ENCODE measurements at places on chromosomes 5 and 9.

DNA sequence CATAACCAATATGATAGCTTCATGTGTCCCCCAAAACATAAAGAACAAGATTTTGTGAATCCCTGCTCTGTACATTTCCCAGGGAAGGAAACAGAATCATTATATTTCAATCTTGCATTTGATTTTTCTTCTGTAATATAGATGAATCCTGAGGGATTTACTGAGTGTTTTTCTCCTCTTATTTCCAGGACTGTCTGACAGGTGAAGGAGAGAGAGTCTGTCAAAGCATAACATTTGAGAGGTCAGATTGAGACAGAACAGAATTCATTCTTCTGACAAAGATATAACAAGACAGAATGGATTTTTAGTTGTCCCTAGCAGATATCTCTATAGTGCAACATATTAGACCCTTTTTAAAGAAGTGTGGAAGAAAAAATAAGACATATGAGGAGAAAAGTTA lies 354.5 kb upstream of the IZUMO3 start:
- no peak for DNase-seq

DNA sequence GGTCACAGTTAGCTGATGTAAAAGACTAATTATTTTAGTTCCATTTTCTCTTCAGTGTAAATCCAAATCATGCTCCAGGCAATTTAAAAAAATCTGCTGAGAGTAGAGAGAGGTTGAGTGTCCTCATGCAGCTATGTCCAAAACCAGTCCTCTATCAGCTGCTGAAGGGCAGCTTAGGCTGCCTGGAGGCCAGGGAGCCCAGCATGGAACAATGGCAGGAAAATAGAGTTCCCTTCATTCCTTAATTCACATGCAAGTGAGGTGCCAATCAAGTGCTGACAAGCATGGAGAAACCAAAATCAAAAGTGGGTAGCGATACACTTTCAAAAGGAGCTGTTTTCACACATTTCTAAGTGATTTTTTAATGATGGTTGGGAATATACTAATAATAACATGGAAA lies 78.3 kb upstream of the POU5F2 start:
- DNase-seq = no peak

- DNase-seq = peak; percentile 91
Observed at GRCh38 chr9:133474215-133474614, 4.7 kb downstream of the SLC2A6 start.

GRCh38 chr5:75435096-75435495 lies 76.3 kb downstream of the CERT1 start:
- no peak for DNase-seq

DNA sequence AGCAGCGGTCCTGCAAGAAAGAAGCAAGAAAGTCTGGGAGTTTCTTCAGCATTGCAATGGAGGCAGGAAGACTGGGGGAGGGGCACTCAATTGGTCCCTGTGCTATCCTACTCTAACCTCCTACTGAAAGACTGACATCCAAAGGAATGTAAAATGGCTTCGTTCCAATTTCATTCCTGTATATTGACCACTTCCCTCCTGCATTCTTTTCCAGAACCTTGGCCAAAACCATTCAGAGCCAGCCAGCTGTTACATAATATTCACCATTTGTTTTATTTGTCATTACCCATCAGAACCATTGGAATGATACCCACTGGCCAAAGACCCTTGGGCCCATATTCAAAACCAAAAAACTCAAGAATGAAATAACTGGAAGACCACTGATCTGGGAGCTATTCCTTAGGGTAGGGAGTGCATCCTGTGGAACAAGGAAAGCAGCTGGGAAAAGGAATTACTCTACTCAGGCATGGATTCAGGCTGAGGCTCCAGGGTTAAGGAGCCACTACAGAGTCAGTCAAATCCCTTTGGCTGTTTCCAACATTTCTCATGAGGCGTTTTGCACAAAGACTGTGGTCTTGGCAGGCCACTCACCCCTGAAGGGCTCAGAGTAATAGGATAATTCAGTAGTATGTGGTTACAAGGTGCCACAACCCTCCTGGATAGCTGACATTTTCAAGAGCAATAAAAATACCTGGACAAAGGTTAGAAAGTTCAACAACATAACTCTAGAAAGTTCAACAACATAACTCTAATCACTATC lies 148.7 kb upstream of the SLC1A3 start:
- no peak for DNase-seq

DNA sequence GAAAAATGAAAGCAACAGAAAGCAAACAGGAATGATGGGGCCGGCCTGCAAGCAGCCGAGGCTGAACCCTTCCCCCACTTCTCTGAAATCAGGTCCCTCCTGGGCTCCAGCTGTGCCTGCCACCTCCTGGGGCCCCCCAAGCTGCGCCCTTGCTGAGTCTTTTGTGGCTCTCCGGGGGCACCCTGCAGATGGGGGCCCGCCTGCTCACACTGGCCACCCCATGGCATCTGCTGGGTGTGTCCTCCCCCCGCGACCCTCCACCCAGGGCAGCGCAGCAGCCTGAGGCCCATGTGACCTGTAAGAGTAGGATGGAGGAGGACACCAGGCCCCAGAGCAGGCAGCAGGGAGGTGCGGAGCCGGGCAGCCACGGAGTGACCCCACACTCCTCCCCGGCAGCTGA lies 5.7 kb downstream of the GPSM1 start:
- no peak for DNase-seq

DNA sequence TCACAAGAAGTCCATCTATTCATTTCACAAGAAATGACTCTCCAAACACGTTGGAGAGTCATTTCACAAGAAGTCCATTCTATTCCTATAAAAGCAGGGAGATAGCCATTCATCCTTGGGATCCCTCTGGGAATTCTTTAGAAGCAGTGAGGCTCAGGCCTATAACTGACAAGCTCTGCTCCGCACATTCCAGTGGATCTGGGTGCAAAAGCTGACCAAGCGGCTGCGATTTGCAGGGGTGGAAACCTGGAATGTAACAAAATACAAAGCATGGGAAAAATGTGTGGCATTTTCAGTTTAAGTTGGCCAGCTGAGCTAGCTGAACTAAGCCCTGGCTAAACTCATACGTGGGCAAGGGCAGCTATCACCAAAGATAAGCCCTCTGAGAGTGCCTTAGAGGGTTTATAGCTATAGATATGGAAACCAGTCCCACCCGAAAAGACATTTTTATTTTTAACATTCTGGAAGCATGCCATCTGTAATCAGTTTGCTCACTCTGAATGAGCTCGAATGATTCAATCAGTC lies 8.7 kb downstream of the TAS2R1 start:
- no peak for DNase-seq

- DNase-seq = no peak
Observed at GRCh38 chr9:86828631-86829030, 118.7 kb downstream of the GAS1 start.

- no peak for DNase-seq
Observed at GRCh38 chr9:116724123-116724522, 37.0 kb downstream of the TRIM32 start.

DNA sequence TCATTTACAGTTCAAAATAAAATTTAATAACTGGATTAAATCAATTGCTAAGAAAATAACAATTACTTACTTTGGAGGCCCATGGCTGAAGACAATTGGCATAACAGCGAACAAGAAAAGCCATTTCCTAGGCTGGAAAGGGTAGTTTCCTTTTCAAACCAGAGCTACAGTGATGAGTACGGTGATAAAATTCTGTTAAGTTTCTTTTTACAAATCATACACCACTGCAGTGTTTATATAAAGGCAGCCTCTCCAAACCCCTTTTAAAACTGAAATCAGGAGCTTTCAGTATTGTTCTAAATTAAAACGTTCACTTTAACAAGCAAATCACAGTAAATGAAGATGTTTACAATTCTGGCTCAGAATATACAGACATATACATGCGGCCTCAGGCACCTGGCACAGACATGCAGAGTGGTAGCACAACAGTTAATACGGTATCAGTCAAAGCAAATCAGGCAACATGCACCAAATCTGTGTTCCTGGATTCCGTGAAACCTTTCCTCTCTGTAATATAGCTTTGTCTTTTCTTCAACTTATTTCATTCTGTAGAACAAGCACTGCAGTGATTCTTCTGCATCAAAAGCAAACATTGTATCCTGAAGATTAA lies 102.9 kb downstream of the RAPGEF6 start:
- DNase-seq = no peak

- DNase-seq = peak; percentile 52
Observed at GRCh38 chr9:95157481-95158151, 159.9 kb downstream of the FANCC start.

DNA sequence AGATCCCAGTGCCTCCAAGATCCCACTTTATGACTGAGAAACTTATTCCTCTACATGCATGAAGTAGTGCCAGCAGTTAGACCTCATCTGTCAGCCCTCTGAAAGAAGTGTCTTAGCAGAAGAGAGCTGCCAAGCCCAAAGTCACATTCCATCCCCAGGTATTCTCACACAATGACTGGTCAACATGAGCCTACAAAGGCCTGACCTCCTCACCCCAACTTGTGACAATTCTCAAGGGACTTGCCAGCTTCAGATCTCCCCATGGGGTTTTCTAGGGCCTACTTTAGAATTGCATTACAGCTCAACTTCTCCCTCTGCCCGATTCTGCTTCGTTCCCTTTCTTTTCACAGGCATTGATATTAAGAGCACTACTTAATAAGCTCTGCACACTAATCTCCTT lies 393.8 kb upstream of the SLC30A5 start:
- no peak for DNase-seq

DNA sequence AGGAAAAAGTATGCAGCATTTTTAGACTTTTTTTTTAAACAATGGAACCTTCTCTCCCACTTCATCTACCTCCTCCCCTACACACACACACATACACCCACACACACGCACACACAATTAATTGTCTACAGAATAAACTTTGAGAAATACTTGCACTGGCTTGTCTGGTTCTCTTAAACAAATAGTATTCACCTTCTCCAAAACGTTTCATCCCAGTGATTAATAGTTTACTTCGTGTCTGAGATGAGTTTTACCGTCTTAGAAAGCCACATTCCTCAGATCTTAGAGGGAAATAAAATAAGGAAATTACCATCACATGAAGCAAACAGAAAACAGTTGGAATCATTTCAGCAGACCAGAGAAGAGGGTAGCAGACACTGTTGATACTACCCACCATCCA lies 570.6 kb upstream of the CLINT1 start:
- no peak for DNase-seq

GRCh38 chr5:95668728-95669127 lies 14.1 kb downstream of the SPATA9 start:
- no peak for DNase-seq

DNA sequence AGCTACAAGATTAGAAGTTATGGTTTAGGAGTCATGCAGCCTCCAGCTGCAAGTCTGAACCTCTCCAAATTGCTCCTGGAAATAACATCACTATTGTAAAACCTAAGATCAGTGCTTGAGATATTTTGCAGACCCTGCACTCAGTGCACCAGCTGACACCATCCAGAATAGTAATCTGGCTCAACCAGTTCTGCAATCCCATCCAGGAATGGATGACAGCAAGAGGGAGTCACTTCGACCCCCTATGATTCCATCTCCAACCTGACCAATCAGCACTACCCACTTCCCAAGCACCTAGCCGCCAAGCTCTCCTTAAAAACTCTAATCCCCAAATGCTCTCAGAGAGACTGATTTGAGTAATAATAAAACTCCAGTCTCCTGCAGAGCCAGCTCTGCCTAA lies 37.9 kb upstream of the NR4A3 start:
- no peak for DNase-seq

DNA sequence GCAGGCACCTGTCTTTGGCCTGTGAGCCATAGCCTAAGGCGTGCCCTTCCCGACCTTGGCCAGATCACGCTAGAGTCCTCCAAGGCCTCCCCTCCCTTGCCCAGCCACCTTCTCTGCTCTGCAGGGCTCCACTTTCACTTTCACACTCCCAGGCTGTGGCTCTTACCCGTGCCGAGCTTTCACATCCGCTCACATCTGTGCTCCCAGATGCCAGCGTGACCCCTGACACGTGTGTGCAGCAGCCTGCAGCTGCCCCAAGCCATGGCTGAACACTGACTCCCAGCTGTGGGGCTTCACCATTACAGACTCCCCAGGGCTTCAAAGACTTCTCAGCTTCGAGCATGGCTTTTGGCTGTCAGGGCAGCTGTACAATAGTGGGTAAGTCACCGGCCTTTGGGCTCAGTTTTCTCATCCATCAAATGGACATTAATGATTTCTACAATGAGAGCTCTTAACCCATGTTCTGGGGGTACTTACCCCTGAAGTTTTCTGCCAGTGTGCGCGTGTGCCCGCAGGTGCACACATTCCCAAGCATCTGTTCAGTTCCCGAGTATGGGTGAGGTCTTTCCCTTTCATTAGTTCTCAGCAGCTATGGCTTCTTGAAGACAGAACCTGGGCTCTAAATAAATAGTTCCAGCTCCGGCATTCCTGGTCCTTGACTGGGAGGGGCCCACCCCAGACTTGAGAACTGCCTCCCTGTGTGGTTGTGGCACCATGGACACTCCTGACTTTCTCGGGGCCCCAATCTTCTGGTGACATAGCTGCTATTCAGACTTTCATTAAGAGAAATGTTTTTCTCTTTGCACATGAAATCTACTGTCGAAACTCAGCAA lies 118.6 kb downstream of the RGS3 start:
- DNase-seq = peak; percentile 96

All from hematopoietic multipotent progenitor cell (in vitro differentiated cells).